ENCODE measurements at places on chromosomes 3 and 15. TPM values are rescaled to one million over a fixed set of nuclear protein-coding genes. Genes with fewer than 3 reads are reported as not detected.

HHLA2 gene
- total RNA-seq, result 2.2 TPM

WWTR1 gene
- total RNA-seq, result 47.0 TPM

KIF15 gene
- total RNA-seq, result 0.62 TPM

CTXN2 gene
- not detected for total RNA-seq

DNASE1L3 gene
- total RNA-seq, result not detected

ADCY5 gene
- total RNA-seq, result 10.0 TPM

ADIPOQ gene
- total RNA-seq, result 0.37 TPM

- no peak for DNase-seq
These were observed 6.6 kb upstream of the KLF13 start for GRCh38 chr15:31320022-31320421.

DNA sequence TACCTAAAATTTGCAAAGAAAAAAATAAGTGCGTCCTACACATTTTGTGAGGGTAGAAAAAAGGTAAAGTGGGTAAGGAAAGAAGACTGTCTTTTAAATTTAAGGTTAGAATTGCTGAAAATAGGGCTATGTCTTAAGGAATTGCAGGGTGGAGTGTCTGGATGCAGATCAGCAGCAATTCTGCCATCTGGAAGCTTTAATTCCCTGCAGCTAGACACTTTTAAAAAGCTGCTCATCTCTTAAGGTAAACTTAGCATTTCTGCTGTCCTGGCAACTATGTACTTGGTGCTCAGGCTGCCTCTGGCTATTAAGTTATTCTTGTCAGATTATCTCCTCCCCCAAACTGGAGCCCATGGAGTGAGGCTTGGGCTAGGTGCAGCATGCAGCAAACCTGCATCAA, 420.2 kb downstream of the SI start:
- DNase-seq, result no peak

DNA sequence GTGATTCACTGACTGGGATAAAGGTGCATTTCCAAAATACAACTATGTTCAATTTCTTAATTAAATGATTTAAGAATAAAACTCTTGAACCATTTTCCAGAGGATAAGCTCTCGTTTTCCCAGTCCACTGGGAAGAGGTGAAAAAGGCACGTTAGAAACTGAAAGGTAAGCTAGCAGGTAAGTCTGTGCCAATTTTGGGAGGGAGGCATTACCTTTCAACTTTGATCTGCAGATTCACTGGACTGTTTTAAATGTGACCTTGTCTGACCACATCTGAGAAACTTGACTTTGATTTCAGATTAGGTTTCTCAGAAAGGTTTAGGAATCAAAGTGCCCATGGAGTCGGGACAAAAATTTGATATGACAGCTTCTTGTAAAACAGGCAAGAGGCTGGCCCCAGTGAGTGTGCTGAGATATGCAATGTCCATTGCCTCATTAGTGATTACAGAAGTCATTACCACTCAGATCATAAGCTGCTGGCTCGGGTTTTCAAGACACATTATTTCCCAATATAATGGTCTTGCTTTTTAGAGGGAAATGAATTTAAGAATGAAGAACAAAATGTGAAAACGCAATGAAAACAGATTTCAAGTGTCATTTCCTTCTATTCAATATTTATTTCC, 118.8 kb downstream of the ADAMTS9 start:
- no peak for DNase-seq

DNA sequence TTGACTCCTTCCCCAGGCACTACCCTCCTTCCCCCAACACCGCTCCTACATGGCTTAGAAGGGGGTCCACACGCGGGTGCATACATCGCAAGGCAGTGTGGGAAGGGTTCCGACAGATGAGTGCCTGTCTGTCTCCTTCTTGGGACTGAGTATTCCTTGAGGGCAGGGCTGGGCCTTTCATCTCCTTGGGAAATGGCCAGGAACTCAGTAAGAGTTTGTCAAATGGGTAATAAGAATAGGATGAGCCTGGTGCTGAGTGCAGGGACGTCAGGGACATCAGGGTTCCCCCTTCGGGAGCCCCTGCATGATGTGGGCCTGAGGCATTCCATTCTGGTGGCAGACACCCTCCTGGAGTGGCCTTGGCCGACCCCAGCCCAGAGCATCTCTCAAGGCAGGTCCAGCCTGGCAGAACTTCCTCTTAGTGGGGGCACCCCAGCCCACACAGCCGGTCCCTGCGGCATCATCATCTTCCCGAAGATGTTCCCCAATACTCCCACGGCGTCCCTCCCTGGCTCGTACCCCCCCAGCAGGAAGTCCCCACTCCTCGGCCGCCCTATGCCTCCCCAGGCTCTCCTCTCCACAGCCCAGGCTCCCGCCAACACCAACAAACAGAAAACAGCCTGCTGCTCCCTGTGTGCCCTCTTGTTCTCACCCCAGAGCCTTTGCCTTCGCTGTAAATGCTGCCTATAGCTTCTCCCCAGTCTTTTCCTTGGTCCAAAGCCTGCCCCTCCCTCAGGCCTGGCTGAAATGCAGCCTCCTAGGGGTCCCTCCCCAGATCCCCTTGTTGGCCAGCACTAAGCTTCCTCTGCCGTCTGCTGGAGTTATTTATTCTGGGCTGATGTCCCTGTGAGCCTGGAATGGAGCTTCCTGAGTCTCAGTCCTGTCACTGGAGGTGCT, 67.5 kb upstream of the LCTL start:
- DNase-seq, result no peak

DNA sequence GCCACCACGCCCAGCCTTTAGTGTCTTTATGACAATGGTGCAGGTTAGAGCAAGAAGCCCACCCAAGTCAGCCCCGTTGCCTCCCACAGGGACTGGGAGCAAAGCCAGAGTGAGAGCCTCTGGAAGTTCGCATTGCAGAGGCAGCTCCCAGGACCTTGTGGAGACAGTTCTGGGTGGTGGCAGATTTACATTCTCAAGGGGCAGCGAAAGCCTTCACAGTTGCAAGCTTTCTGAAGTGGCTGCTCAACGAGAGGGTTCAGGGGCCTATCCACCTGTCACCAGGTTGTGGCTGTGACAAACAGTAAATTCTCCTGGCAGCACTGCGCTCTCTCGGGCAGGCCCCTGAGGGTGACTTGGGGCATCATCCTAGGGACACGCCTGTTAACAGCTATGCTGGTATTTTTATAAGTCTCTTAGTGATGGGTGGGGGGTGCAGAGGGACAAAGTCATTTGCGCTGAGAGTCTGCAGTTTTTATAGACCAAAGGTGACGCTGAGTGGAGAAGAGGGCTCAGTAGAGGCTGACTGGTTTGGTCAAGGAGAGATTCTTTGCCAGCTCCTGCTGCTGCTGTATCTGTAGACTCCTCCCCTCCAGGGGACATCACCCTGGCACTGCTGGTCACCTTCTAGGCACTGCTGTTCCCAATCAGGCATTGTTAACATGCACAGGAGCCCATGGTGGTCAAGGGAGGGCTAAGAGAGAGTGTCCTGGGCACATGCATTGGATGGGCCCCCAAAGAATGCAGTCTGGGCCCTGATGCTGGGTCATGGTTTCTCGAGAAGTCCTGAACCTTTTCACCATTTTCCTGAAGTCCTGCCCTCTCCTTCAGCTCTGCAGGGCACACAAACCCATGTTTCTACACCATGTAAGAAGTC, 57.5 kb upstream of the KLF13 start:
- peak; percentile 5 for DNase-seq

- no peak for DNase-seq
These were observed 96.6 kb upstream of the ANKRD28 start for GRCh38 chr3:15894382-15894781.

GRCh38 chr3:100175637-100176280, 61.5 kb upstream of the FILIP1L start:
- DNase-seq, result no peak

GRCh38 chr3:14274612-14274936, 96.0 kb downstream of the LSM3 start:
- DNase-seq, result no peak

GRCh38 chr15:47813748-47814384, 96.6 kb downstream of the SEMA6D start:
- DNase-seq, result no peak

- no peak for DNase-seq
These were observed 109.0 kb downstream of the CDIN1 start for GRCh38 chr15:36688310-36689011.

DNA sequence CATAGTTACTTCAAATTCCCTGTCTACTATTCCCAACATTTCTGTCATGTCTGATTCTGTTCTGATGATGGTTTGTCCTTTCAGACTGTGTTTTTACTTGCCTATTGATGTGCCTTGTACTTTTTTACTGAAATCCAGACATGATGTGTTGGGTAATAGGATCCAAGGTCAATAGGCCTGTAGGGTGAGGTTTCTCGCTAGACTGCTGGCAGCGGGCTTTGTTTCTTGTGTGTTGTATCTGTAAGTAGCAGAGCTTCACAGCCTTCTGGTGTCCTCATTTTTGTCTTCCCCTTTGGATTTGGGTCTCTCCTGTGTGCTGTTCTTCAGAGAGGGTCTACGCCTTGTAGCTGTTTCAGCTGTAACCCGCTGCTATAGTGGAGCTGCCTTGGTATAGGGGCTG, 140.3 kb downstream of the GABRG3 start:
- DNase-seq, result no peak

DNA sequence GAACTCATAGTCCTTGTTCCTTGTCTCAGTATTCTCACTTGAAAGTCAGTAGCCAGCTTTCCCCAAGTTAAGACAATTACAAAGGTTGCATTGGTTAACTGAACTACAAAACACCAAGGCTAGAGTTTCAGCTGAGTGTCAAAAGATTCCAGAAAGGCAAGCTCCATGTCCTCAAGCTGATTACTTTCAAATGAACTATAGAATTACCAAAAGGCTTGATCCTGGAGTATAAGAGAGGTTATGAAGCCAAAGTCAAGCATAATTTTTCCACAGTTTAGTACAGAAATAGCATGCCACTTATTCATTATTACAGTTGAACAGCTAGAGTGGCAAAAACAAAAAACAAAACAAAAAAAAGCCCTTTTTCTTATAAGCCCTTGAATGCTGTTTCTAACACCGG, 51.9 kb downstream of the ZBTB20 start:
- DNase-seq, result no peak

DNA sequence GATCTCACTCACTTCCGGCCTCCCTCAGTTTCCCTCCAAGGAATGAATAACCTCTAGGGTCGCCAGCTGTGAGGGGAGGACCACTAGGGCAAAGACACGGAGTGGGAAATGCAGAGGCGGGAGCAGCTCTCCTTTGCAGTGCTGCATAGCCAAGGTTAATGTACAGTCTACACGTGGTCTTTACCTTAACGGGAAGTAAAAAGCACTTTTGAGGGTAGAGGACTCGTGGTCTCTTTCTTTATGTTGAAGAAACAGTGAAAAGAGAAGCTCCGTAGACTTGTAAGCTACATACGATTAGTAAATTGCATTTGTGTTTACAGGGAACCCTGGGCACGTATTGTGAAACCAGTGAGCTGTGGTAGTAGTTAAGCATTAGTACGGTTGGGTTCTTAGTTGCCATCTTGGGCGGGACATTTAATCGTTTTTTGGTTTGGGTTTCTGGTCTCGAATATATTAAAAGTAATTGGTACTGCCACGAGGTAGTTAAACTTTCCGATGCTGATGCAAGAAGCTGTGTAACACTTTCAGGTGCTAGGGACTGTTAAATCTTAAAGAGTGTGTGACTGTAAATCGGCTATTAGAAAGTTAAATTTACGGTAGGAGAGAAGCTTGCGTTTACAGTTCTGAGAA, 828 bp downstream of the U2SURP start:
- DNase-seq, result no peak

DNA sequence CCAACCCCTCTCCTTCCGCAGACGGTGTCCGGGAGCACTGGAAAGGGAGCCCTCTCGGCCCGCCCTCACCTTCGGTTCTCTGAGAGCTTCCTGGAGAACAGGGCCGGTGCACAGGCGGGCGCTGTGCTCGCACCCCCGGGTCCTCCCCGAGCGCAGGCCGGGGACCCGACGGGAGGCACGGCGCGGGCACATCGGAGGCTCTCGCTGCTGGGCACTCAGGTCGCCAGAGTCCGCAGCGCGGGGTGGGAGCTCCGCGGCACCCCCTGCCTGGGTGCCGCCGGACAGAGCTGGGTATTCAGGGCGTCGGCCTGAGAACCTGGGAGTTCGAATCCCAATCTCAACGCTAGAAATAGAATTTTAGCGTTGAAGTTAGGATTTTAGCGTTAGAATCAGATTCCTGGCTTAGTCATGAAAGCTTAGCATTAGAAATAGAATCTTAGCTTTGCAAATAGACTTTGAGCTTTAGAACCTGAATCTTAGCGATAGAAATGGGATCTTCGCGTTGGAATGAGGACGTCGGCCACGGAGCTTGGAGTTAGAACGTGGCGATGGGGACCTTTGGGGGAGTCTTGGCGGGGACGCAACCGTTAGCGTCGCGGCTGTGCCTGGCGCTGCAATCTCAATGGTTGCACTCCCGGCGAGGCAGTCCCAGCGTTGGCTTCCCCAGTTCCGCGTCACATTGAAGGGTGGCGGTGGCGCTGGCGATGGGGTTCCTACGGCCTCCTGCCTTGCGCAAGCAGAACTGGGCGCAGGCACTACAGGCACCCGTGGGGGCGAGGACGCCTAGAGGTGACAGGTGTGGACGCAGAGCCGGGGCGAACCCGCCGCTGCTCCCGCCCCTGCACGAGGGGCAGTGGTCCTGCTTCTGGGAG, 549 bp downstream of the TRH start:
- DNase-seq, result no peak

DNA sequence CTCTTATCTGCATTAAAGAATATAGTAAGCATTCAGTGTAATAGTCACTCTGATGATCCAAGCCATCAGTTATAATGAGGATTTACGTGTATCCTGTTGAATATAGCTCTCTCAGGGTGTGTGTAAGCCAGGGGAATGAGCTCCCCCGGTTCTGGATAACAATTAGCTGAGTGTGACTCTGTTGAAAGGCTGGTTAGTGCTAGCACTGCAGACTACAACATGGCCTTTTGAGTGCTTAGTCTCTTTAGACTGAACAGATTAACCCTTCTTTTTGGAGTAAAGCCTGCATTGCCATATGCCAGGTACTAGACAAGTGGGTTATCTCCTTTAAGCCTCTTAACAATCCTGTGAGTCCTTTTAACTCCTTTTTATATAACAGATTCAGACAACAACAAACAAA, 119.5 kb downstream of the TMEM108 start:
- DNase-seq, result no peak

DNA sequence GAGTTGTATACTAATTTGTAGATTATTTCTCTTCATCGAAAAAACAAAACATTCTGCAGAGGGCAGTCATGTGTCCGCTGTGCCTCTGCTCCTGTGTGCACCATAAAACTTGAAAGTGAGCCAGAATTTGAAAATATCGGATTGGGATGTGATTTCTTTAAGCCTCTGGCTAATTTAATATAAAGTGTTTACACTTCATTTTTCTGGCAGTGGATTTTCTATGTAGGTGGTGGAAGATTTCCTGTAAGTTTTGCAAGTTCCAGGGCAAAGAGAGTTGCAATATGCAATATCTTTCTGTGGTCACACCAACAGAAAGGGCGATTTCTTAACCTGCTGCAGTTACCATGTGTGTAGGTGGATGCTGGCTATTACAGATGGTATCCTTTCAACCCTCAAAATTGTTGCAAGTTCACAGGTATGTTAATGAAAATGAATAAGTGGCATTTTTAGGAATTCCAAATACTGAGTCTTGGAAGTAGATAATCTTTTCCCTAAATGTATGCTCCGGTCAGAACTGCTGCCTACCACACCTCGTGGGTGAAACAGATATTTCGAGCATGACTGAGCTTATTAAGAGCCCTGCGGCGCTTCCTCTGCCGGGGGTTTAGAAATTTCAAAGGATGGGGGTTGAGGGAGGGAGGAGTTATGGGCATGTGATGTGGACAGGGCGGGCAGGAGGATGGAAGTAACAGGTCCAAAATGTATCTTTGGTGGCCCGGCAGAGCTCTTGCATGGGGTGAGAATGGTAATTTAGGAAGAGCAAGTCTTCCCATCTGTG, 134.0 kb downstream of the PGPEP1L start:
- DNase-seq, result no peak
